ENCODE measurements at places on chromosomes 5 and 9.

DNA sequence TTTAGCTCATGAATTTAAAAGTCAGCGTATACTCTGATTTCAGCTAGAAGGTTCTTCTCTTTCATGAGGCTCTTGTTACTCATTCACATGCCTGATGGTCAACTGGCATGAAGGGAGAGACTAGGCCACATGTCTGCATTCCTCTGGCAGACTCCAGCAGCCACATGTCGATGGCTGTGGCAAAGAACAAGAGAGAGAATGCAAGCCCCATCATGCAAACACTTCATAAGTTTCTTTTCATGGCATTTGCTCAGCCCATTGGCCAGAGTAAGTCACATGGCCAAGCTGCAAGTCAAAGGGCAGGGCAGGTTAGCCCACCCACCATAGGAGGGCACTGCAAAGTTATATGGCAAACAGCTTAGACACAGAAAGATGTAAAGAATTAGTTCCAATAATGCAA is 5.4 kb downstream of the KCNV2 start:
- ATAC-seq, result no peak

DNA sequence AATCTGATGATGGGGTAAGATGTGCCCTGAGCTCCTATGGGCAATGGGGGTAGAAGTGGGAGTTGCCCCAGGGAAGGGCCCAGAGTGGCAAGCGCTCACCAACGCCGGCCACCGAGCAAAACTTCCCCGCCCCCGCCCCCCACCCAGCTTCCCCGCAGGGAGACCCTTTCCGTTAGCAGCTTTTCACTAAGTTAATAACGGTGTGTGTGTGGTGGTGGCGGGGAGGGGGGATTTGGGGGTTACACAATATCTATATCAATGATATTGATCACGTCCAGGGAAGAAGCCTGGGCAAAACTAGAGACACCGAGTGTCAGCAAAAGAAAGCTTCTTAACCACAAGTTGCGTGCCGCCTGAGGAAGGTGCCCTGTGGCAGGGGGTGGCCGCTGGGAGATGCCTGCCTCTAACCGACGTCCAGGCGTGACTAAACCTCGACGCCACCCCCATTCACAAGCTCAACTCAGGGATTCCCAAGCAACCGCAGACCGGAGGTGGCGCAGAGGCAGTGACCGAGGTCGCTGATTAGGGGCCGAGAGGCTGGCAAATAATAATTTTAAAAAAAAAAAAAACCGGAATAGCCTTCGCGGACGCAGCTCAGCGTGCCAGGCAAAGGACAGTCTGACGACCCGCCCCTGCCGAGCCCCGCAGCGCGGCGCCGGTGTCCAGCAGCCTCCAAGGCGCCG is 222.6 kb downstream of the MEF2C start:
- ATAC-seq, result no peak

DNA sequence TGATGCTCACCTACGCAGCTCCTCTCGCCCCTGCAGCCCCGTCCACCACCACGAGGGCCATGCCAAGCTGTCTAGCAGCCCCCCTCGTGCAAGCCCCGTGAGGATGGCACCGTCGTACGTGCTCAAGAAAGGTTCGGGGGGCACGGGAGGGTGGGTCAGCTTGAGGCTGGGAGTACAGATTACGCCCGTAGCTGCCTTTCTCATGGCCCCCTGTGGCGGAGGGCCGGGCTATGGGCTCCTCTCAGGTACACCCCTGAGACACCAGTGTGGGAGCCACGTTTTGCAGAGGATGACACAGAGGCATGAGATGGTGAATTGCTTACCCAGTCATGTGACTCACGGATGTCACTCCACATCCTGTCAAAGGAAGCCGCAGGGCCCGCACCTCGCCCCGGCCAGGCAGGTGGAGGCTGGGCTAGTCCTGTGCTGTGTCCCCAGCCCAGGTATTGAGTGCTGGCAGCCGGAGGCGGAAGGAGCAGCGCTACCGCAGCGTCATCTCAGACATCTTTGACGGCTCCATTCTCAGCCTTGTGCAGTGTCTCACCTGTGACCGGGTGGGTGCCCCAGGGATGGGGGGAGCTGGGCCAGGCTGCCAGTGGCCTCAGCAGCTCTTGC is 33.7 kb downstream of the USP20 start:
- peak; percentile 92 for ATAC-seq

DNA sequence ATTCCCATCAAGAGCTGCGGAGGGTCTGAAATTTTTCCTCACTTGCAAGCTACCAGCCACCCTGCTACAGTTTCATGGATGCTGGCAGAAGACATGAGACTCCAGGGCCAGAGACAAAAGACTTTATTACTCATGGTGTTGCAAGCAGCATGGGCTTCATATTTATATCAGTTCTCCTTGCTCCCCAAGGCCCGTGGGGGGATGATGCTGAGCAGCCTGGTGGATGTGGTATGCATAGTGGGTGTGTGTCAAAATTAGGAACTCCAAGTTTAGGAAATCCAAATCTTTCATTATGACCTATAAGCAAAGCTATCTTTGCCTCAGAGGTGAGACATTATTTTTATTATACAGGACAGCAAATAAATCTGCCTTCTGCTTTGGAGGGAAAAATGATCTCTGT is 105.7 kb upstream of the ALDH1B1 start:
- no peak for ATAC-seq

DNA sequence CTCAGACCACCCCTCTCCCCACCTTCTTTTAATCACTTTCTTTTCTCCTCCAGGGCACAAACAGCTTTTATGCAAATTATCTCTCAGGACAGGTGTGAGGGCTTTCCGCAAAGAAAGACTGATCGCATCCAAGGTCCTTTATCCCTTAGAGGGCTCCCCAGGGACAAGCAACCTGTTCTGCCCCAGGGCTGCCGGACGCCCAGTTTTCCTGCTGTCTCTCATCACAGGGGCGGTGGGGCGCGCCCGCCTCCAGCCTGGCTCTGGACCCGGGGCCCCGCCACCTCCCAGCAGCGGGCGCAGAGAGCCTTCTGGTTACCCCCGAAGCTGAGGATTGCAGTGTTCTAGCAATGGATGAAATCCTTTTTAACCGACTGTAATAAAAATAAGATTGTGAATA is 266.1 kb downstream of the CWC27 start:
- ATAC-seq, result no peak

DNA sequence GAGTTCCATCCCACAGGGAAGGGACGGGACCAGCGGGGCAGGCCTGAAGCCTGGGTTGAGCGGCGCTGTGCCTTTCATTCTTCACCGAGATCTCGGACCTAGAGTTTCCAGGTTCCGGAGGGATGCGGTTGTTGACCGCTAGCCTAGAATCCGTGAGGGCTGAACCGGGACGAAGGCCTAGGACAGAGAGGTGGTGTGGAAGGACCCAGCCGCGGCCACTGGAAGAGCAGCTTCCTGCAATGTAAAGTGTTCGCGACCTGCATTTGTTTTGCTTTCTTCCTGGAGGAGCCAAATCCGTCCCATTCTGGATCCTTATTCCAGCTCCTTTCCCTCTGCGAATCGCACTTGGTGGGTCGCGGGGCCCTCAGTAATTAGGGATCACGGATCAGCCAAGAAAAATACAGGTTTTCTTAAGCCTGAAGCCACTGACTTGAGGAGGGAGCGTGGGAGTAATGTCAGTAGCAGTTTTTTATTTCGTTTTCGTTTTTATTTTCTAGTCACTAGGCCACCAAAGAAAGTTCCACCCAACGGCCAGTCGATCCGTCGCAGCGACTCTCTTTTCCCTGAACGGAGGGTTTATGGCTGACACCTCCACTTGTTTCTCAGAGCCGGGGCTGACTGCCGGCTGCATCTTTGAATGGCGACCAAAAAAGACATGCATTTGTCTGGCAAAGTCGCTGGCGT is 48.6 kb downstream of the ANXA2R start:
- peak; percentile 26 for ATAC-seq

DNA sequence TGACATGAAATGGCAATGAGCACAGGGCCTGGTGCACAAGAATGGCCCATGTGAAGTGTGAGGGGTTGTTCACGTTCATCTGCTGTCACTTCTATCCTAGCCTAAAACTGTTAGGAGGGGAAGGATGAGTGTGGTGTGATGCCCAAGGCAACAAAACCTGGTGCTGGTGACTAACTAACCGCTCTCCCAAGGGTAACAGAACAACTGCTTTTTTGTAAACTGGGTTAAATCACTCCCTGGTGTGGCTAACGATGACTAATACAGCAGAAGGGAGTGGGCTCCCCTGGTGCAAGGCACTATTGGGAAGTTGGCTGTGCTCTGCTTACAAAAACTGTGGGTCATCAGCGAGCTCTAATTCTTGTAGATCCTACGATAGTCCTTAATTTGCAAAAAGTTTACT is 103.2 kb upstream of the VCAN start:
- no peak for ATAC-seq

GRCh38 chr5:169584998-169585451 is 1.5 kb downstream of the SPDL1 start:
- ATAC-seq, result no peak

GRCh38 chr9:109311731-109312130 is 9.1 kb downstream of the EPB41L4B start:
- ATAC-seq, result peak; percentile 42

DNA sequence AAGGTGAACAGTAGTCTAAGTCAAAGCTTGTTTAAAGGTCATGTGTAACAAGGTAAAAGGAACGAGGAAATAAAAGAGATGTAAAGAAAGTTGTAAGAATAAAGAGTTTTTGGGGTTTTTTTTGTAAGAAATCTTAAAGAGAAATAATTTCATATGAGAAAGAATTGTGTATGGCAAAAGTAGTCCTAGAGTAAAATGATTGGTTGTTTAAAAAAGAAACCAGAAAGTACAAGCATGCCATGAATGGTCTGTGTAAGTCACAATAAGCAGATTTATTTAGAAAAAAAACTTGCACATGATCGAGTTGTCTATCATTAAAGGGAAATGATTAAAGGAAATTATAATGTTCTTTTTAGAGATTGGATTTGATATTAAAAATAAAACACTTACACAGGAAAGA is 172.6 kb upstream of the TUSC1 start:
- ATAC-seq, result no peak

DNA sequence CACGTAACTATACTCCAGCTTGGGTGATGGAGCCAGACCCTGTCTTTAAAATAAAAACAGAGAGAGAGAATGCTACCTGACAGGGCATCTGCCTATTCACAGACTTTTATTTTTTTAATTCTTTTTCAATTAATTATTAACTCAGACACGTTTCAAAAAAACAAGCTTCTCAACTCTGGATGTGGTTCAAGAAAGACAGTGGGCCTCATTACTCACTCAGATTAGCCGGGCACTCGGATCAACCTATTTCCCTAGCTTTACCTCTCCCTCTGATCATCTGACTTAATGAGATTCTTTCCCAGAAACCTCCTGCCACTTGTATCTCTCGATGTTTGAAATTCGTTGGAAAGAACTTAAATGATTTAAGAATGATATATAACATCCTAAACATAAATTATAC is 134.1 kb downstream of the TRPM6 start:
- no peak for ATAC-seq

- peak; percentile 5 for ATAC-seq
Observed at GRCh38 chr5:14663734-14664269, 716 bp upstream of the OTULIN start.

GRCh38 chr5:72115296-72115695 is 8.0 kb downstream of the MAP1B start:
- ATAC-seq, result no peak

DNA sequence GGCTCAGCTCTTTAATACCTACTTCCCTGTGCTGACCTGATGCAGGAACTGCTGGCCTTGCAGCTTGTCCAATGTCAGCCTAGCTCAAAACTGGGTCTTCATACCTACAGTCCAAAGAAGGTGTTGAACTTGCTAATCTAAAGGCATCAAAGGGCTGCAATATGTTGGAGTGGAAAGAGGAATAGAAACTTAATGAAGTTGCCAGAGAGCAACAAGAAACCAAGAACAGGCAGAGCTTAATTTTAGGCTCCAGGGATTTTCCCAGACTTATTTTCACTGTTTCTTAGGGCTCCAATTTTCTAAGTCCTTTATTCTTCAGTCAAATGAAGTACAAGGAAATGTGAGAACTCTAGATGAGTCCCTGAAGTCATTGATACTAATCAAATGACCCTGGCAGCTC is 17.6 kb upstream of the ERCC6L2 start:
- no peak for ATAC-seq

GRCh38 chr9:8822667-8823025 is 1023.1 kb upstream of the DMAC1 start:
- no peak for ATAC-seq

DNA sequence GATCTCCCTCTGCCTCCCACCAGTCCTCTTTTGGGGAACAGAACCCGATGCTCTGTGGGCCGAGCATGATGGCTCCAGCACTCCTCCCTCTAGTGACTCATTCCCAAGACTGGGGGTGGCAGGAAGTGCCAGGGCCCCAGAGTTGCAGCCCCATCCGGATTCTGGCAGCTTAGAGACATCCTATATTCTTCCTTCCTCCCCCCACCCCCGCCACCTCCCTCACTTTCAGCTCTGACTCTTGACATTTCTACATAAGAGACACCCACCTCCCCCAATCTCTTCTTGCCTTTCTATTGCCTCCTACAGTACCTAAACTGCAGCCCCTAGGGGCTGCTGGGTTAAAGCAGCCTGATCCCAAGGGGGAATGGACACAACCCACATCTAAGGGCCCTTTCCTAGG is 47.1 kb upstream of the MATR3 start:
- peak; percentile 93 for ATAC-seq

DNA sequence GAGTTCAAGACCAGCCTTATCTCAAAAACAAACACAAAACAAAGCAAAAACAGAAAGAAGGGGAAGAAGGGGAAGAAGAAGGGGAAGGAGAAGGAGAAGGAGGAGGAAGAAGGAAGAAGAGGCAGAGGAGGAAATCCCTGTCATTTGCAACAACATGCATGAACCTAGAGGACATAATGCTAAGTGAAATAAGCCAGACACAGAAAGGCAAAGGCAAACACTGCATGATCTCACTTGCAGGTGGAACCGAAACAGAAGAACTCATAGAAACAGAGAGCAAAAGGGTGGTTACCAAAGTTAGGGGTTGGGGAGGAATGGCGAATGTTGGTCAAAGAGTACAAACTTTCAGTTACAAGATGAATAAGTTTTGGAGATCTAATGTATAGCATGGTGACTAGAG is 135.4 kb downstream of the UGCG start:
- peak; percentile 45 for ATAC-seq

DNA sequence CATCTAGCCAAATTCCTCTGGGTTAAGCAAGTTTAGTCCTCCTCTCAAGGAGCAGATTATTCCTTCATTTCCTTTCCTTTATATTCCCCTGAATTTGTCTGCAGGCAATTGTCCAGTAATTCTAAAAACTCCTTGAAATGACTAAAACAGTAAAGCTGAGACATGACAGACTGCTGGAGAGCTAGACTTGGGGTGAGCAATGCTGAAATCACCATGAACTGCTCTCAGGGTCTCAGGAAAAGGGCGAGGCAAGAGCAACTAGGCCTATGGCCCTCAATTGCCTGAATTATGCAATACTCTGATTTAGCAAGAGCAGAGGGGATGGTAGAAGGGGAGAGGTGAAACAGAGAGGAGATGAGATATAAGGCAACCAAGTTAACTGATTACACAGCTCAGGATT is 172.9 kb upstream of the NREP start:
- ATAC-seq, result no peak

Data from activated CD4-positive, CD25-positive, alpha-beta regulatory T cell treated with anti-CD3 and anti-CD28 coated beads, Interleukin-2, amount 50 U/mL, for 24 hours (primary cell).